ENCODE measurements at places on chromosomes 6 and 20.

GRCh38 chr6:166025149-166025898 lies 142.3 kb downstream of the TBXT start:
- no peak for DNase-seq

DNA sequence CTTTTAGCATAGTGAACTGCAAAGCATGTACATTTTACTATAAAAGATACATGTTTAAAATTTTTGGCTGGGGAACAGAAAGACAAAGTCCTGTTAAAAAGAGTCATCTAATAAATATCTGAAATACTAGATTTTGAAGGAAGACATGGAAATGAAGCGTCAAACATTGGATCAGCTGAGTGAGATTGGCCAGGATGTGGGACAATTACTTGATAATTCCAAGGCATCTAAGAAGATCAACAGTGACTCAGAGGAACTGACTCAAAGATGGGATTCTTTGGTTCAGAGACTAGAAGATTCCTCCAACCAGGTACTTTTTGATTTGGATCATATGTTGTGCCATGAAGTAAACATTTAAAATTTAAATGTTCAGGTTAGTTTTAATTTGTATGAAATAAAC lies 162.3 kb downstream of the UTRN start:
- DNase-seq: no peak

DNA sequence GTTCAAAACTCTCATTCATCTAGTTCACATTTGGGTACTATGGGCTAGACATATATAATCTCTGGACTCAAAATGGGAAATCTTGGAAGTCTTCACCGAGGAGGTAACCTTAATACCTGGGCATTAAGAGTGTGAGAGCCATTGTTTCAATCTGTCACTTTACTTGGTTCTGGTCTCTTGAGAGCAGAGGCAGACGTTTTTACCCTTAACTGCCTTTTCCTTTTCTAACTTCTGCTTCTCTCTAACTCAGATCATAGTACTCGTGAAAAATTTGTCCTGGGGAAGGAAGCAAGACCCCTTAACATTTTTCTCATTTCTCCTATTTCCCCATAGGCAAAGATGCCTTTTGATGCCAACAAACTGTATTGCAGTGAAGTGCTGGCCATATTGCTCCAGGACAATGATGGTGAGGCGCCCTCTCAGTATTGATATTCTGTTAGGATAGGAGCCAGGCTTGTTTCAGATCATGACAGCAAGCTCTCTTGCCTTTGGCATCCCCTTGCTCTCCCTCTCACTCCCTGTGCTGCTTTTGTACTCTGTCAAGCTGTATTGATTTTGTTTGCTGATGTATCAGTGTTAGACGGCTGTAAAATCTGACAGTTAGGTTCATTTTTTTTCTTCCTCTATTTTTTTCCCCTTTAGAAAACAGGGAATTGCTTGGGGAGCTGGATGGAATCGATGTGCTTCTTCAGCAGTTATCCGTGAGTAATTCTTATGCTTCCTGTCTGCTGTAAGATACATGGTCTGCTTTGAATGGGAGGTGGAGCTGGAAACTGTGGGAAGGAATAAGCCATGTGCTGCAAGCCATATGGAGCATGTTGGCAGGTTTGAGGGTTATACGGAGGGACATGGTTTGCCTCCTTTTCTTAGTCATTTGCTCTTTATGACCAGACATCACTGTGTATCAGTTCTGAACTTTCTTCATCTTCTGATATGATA lies 83.5 kb downstream of the CTNNBL1 start:
- DNase-seq: no peak

DNA sequence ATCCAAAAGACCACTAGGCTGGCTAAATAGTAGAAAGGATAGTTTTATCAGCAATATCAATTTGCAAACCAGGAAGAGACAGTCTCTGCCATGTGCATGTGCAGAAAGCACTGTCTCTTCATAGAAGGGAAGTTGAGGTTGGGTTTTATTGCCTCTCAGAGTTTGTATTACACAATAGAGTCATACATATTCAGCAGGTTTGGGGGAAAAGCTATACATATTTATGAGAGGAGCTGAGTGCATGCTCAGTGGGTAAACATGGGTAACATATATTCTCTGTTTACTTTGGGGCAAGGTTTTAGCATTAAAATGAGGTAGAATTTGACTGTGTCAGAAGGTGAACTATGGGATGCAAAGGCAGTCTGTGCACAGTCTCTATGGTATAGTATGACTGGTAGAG lies 14.9 kb downstream of the TMEM170B start:
- no peak for DNase-seq

DNA sequence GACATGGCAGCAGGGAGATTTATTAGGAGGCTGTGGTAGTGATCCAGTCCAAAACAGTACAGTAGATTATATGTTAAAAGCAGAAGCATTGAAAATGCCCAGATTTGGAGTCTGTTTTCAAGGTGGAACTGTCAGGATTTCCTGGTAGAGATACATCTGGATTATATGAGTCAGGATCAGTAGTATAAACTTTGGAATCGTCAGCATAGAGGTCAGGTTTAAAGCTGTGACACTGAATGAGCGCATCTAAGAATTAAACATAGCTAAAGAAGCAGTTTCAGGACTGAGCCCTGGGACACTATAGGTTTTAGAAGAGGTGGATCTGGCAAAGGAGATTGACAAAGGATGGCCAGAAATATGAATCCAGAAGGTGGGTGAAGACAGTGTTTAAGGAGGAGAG lies 60.4 kb downstream of the RNF144B start:
- no peak for DNase-seq

GRCh38 chr20:18639501-18639979 lies 51.7 kb downstream of the DTD1 start:
- DNase-seq: no peak

- DNase-seq: no peak
These were observed 46.1 kb downstream of the POU3F2 start for GRCh38 chr6:98880486-98880885.

GRCh38 chr6:151900256-151900655 lies 92.8 kb downstream of the ESR1 start:
- no peak for DNase-seq

Data from stimulated activated CD4-positive, alpha-beta T cell treated with anti-CD3 and anti-CD28 coated beads, Interleukin-4, amount 100 ng/mL, for 4 hours (primary cell).